NCI-H774 (cell line): ENCODE measurements at places on chromosomes 7 and 10.

GRCh38 chr10:132458586-132459300, 61.7 kb downstream of the PWWP2B start:
- DNase-seq: no peak

DNA sequence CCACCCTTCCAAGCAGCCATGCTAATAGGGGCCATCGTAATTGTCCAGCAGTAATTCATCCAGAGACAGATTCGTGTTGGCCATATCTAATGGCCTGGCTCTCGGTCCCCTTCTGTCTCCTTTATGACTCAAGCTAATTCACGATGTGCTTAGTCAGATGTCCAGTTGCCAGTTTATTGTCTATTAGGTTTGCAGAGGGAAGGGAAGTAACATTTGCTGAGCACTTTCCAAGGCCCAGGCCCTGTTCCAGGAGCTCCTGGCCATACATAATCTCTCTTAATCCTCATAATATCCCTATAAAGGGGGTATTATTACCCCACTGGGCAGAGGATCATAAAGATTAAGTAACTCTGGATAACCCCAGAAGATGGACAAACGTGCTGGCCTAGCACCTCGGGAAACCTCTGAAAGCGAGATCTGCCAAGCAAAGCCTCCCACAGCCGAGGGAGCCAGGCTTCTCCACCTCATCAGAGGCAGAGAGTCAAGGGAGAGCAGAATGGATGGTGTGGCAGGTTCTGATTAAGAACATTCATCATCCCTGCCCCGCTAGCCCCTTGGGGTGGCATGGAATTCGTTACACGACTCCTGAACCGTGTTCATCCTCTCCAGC, 153.7 kb downstream of the PLXNA4 start:
- no peak for DNase-seq

- no peak for DNase-seq
These were observed 94.9 kb downstream of the GFRA1 start for GRCh38 chr10:116178086-116178605.

DNA sequence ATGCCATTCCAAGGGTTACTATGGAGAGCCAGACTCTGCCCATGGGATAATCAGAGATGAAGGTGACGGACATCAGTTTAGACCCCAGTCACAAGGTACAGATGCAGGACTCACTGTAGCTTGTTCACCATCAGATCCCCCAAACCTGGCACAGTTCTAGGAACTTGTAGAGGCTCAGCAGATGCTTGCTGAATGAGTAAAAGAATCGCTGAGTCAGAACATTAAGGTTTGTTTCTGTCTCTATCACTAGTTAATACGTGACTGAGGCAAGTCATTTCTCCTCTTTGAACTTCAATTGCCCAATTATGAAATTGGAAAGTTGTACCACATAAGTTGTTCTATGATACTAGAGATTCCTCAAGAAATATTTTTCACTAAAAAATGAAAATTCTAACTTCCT, 65.1 kb downstream of the PPP1R3C start:
- DNase-seq: no peak
